ENCODE measurements at places on chromosomes 6 and 20.

- no peak for DNase-seq
Observed at GRCh38 chr20:5044075-5044620, 42.8 kb upstream of the SLC23A2 start.

- DNase-seq = no peak
Observed at GRCh38 chr20:38252292-38253288, 7.9 kb downstream of the KIAA1755 start.

DNA sequence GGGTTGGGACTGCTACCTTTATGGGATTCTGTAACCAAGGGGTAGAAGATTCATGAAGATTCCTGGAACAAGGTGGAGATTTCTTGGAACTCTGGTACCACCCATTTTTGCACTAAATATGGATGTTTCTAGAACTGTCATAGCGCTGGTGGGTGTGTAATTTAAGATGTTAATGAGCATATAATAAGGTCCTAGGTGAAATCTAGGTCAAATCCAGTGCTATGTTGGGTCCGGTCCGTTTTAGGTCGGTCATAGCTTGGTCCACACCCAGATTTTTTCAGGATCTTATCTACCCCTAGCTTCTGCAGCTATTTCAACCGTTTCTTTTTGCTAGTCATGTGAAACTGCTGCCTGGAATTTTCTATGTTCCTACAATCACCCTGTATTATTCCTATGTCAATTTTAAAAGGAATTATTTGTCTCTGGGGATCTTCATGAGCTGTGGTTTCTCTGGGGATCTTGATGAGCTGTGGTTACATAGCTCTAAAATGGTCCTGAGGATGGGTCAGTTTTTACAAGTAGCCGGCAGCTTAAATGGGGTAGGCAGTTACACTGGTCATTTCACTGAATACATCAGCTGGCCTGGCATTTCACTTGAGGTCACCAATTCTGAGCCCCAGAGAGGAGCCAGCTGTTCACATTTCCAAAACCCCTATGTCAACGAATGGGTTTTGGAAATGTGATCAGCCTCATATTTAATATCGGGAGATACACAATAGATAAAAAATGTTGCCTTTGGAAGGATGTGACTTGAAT is 652.3 kb upstream of the FLRT3 start:
- DNase-seq = no peak

GRCh38 chr20:48923149-48923718 is 1.7 kb downstream of the ARFGEF2 start:
- no peak for DNase-seq

DNA sequence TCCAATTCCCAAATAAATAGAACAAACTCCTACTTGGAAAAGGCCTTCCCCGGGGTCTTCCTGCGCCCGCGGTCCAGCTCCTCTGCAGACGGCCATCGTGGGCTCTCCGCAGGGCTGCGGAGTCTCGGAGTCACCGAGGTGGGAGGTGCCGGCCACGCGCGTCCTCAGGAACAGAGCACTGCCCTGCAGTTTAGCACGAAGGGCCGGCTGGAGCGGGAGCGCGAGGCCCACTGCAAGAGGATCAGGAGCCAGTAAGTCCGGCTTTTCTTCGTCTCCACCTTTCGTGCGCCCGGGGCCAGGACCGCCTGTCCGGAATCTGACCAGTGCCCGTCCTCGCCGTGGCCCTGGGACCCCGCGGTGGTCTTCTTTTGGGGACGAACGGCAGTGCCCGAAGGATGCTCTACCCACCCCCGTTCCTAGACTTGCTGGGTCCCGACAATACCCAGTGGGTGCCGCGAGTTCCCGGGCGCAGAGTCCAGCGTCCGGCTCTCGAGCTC is 1.4 kb downstream of the BHLHE23 start:
- no peak for DNase-seq

All from hepatic stellate cell (primary cell).